ENCODE measurements at places on chromosomes 11 and 22.

DNA sequence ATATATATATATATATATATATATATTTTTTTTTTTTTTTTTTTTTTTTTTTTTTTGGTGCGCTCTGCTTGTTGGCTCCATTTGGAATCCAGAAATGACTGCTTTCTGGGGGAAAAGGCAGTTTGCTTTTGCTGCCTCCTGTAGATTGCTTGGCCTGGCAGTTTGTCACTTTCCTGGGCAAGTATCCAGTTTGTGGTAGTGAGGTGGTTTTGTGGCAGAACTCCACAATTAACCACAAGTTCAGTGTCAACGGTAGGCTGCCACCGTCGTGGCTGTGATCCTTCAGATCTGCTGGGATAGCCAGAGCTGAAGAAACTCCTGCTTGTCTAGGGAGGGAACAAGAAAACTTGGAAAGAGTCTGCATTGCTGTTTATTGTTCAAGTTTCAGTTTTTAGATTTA is 5.0 kb upstream of the PDE3B start:
- no peak for DNase-seq

DNA sequence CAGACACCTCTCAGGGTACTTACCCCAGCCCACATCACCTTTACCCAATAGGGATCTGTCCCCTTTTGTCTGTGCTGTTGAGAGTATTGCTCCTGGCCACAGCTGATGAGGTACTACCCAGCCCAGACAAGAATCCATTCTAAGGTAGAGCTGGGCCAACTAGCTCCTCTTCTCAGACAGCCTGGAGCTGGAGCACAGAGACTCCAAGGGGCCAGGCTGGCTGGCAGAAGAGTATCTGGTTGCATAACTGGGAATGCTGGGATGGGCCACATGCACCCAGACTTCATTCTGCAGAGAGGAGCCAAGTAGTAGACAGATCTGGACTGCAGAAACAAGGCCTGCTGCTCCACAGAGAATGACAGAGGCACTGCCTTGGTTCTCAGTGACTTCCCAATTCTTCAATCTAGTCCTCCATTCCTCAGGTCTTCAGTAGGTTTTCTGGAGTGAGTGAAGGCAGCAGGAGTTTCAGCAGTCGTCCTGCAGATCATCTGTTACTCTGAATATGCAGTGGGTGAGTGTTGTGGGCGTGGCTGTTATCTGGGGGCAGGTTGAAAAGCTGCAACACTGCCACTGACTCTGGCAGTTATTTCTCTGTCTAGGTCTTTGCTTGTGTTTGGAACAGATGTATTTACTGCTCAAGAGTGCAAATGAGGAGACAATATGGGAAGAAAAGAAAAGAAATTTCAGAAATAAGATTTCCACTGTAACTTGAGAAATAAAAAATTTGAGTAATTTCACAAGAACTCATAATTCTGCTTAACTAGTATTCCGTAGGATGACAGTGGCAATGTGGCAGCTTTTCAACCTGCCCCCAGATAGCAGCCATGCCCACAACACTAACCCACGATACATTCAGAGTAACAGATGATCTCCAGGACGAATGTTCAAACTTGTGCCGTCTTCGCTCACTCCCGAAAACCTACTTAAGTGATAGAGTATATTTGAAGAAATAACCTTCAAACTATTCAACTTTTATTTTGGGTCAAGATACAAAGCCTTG is 34.9 kb downstream of the MAPK1 start:
- no peak for DNase-seq

- DNase-seq = no peak
These were observed 94.8 kb downstream of the KCNQ1 start for GRCh38 chr11:2539371-2540222.

DNA sequence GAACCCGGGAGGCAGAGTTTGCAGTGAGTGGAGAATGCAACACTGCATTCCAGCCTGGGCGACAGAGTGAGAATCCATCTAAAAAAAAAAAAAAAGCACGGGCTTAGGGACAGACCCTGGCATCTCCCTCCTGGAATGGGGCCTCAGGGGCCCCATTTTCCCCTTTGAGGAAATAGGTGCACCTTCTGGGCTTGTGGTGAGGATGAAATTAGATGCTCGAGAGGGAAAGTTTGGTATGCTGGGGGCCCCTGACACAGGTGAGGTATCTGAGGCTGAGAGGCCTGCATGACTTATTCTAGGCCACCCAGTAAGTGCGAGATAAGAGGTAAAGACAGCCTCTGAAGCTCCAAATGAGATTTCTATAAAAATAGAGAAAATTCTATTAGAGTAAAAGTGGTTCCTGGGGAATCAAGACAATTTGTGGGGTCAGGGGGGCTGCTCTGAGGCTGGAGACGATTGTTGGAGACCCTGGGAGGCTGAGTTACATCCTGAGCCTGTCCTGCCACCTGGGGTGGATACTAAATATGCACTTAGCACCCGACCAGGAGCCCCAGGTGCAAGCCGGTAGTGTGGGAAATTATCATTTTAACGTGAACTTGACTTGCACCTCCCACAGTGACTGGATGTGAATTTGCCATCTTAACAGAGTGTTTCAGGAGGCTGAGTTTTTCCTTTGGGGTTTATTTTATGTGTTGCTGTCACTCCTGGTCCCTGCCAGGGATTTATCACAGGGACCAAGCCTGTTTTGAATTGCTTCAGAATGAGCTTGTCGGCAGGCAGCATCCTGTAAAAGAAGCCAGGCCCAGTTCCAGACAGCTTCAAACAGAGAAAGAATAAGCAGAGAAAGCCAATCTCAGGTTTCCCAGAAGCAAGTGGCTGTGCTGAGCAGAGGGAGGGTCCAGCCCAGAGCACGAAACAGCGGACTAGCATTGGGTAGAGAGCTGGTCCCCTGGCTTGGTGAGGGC is 48.4 kb upstream of the TSKU start:
- no peak for DNase-seq

- DNase-seq = no peak
These were observed 16.1 kb downstream of the IGF2 start for GRCh38 chr11:2122907-2123627.

- DNase-seq = no peak
These were observed at the start of gene CYTH4 for GRCh38 chr22:37282385-37282677. TSS of gene CYTH4 (plus strand) at chr22:37282508. CDS start at chr22:37282570, 62 bp downstream.

- peak; percentile 5 for DNase-seq
These were observed 12.5 kb downstream of the QSER1 start for GRCh38 chr11:32905028-32905667.

DNA sequence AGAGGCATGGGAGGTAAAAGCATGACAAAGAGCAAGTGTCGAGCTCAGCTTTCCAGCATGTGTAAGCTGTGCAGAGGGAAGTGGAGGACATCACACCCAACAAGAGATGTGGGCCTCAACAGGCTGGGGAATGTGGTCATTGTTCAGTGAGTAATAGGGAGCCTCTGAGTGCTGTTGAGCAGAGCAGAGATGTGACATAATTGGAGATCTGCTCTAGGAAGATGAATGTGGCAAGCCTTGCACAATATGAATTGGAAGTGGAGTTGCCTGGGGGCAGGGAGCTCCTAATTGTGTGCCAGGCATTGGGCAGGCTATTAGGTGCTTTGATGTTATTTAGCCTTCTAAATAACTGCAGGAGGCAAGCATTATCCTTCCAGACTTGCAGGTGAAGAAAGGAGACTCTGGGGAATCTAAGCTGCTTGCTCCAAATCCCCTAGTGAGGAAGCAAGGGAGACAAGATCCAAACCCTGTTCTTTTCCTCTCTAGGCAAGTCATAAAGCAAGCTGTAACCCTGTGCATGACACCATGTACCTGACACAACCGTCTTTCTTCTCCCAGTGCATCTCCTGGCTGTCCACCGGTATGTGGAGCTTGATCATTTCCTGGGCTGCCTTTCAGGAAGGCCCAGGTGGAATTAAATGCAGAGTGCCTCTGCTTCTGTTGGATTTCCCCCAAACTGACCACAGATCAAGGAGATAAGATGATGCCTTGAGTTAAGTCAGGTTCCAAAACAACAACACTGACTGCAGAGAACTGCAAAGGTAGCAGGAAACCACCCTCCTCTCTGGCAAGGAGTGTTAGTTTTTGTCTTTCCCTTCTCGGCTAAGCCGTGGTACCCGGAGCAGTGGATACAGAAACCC is 221.4 kb downstream of the TENM4 start:
- DNase-seq = no peak

Data from NCI-H1048 (cell line).